ENCODE measurements at places on chromosomes 4 and X.

- no peak for DNase-seq
Measured at GRCh38 chrX:810186-810585, 179.6 kb downstream of the SHOX start.

- no peak for DNase-seq
Measured at GRCh38 chr4:139761461-139761860, 95.8 kb downstream of the MGST2 start.

GRCh38 chr4:81905971-81906370 is 434.3 kb upstream of the RASGEF1B start:
- no peak for DNase-seq

GRCh38 chrX:14753441-14753840 is 119.4 kb downstream of the FANCB start:
- no peak for DNase-seq

- DNase-seq = no peak
Measured at GRCh38 chr4:80922941-80923340, 107.6 kb upstream of the BMP3 start.

GRCh38 chr4:130576218-130576617 is 1480.3 kb downstream of the C4orf33 start:
- no peak for DNase-seq

Data from fibroblast of the conjunctiva (primary cell).